ENCODE measurements at places on chromosomes 5 and 9.

DNA sequence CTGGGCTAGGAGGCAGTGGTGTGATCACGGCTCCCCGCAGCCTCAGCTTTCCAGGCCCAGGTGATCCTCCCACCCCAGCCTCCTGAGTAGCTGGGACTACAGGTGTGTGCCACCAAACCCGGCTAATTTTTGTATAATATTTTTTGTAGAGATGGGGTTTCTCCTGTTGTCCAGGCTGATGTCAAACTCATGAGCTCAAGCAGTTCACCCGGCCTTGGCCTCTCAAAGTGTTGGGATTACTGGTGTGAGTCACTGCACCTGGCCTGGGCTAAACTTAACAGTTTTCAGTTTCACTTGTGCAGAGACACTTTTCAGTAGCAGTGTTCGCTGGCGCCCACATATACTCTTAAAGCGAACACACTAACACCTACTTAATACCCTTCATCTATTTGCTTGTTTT, 205.6 kb upstream of the ZNF608 start:
- DNase-seq, result no peak

DNA sequence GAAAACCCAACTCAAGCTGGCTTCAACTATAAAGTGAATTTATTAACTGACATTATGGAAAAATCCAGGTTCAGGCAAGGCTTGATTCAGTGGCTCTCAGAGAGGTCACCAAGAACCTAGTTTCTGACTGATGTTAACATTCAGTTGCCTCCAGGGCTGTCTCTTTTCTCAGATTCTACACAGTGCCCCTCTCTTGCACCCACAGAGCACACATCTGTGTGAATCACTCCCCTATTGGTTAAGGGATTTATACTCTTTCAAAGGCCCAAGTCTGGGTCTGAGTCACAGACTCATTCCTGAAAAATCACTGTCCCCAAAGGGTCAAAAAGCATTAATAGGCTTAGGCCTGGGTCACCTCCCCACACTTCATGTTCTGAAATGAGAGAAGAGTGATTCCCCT, 6.2 kb upstream of the HAVCR2 start:
- DNase-seq, result no peak

DNA sequence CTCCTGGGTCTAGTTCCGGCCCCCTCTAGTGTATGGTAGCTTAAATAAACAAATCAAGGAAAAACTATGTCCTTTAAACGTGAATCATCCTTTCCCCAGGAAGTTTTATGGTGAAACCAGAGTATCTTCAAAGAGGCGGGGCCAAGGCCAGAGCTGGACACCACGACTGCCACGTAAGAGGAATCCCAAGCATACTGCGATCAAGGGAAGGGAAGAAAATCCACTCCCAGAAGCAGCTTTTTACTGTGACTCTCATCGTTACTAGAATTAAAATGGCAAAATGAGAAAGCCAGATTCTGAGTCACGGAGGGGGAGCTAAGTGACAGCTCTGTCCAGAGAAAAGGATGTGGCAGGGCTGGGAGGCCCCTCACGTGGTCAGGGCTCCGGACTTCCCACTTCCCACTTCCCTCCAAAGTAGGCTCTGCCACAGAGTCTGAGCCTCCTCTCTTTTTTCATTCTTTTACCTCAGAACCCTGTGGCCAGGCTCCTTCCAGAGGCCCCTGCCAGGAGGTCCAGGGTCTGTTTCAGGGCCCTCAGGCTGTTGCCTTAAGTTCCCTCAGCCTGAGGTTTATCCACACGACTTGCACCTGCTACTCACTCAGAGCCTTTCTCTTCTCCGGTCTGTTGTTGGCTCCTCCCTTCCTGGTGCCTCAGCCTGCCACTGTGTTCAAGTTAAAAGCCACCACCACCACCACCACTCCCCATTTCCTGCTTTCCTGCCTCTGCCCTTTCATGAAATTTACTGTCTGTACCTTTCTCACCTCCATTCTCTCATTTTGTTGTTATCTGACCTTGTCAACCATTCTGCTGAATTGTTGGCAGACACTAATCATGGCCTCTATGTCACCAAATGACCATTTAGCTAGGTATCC, 1.4 kb upstream of the GLRX start:
- peak; percentile 56 for DNase-seq

DNA sequence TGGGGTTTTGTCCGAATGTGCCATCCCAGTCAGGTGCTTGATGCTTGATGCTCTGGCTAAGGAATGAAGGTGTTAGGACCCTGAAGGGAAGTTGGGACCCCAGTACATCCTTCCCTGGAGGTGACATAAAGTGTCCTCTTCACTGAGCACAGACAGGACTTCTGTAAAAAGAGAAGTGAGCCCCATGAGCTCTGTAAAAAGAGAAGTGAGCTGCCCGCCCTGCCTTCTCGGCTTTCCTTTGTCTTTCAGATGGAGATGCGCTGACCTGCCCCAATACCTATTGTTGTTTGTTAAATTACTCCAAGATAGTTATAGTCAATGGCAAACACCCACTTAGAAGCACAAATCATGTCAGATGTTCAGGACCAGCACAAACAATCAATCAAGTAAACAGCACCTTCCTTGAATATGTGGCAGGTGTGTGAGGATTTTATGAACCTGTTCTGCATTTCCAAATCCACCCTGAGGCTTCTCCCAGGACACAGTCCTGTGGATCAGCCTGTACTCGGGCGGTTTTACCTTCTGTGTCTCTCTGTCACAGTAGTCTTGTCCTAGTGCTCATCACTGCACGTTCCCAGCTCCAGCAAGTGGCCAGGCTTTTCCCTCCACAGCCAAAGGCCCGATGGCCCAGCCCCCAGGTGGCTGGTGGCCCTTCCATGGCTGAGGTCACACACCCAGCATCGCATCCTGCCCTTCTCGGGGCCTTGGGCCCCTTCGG, 191.4 kb downstream of the MTRR start:
- DNase-seq, result no peak

DNA sequence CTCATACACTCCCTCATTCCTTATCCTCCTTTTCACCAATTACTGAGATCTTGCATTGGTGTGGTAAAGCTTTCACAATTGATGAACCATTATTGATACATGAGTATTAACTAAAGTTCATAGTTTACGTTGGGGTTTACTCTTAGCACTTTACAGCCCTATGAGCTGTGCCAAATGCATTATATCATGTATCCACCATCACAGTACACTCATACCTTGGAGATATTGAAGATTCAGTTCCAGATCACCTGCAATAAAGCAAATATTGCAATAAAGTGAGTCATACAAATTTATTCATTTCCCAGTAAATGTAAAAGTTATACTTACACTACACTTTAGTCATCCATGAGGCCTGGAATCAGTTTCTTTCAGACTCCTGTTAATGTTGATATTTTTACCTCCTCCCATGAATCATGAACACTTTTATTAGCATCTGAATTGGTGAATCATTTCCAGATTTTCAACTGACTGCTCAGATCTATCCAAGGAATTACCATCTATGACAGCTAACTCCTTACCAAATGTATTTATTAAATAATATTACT, 546.6 kb upstream of the PTPRD start:
- no peak for DNase-seq

- no peak for DNase-seq
These were observed 14.6 kb downstream of the ARL15 start for GRCh38 chr5:54295651-54296276.

DNA sequence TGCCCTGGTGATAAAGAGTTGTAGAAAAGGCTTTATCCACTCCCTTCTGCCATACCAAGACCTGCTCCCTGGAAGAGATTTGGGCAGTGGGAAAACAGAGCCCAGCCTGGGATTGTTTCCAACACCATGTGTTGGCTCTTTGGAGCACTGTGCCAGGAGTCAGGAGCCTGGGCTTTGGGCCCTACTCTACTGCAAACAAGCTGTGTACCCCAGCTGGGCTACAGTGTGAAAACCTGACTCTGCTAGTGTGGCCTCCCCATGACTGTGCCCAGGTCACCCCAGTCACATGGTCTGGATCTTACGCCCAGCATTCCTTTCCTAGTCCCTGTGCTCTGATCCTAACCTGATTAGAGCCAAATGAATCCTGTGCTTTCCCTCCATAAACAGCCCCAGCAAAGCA, 39.3 kb upstream of the SHB start:
- no peak for DNase-seq

GRCh38 chr9:130661451-130662098, 2.8 kb upstream of the PRDM12 start:
- DNase-seq, result no peak

- DNase-seq, result no peak
These were observed 14.9 kb downstream of the NR2F1-AS1 start for GRCh38 chr5:93566091-93566490.

- DNase-seq, result no peak
These were observed 79.2 kb downstream of the DMRT2 start for GRCh38 chr9:1129382-1129781.

- DNase-seq, result no peak
These were observed 33.4 kb upstream of the ADAMTS2 start for GRCh38 chr5:179378441-179379271.

DNA sequence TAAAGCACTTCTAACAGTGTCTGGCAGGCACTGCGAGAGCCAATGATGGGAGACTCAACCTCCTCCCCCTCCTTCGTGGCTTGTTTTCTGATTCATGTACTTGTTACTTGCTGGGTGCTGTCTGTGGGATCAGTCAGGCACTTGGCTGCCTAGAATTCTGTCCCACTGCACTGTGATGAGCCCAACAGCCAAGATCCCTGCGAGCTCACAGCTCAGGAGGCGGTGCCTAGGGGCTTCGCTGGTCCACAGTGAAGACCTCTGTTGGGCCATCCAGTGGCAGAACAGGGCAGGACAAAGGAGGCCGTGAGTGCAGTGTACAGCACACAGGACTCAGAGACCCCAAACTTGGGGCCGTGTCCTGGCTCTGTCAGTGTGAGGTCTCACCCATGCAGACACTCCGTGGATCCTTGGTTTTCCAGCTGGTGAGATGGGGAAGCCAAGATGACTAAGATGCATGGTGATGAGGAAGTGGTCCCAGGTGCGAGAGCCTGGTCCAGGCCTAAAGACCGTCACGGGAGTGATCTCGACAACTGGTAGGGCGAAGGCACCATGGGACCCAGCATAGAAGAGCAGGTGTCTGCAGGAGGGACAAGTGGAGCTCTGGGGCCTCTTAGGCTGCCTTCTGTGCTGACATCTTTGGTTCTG, 19.5 kb downstream of the MYMK start:
- no peak for DNase-seq

DNA sequence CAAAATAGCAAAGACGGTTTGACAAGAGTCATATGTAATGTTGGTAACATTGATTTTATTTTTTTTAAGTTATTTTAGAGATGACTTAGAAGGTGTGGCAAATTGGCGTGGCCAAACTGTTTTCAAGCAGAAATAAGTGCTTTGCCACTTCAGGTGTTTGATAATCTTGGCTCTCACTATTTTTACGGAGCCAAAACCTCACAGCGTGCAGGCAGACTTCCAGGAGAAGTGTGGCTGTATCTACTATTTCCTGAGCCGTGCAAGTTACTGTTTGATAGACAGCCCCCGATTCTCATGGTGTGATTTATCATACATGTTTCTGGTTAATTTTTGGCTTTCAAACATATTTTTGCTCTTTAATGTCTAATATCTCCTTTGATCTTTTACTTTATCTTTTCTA, 269.5 kb downstream of the ADAMTSL1 start:
- no peak for DNase-seq

GRCh38 chr9:95488954-95489353, 27.8 kb downstream of the PTCH1 start:
- no peak for DNase-seq

DNA sequence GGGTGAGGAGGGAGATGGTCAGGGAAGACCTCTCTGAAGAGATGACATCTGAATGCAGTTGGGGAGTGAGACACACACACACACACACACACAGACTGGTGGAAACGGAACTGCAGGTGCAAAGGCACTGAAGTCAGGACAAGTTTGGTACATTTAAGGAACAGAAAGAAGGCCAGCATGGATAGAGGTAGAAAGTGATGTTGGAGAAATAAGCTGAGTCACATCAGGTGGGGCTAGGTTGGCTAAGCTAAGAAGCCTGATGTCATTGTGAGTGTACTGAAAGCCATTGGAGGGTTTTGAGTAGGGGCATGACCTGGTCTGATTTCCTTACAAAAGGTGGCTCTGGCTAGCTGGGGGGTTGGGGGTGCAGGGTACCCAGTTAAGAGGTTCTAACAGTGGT, 3.1 kb downstream of the BSPRY start:
- no peak for DNase-seq

GRCh38 chr9:104915753-104916152, 12.2 kb downstream of the ABCA1 start:
- DNase-seq, result no peak

- DNase-seq, result no peak
These were observed 1072.4 kb upstream of the CDH6 start for GRCh38 chr5:30121043-30121442.

DNA sequence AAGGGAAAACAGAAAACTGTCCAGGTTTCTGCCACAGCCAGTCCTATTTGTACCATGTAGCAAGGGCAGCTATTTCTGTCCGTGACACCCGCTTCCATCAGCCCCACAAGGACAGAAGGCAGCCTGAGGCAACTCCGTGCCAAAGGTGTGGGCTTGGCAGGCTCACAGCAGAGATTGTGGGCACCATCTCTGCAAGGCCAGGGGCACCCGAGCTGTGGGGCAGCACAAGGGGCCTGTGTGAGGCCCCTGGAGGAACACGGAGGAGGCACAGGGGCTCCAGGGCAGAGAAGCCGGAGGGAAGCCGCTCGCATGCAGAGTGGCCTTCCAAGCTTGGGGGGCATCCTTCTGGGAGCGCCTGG, 43.5 kb downstream of the COL23A1 start:
- DNase-seq, result no peak

DNA sequence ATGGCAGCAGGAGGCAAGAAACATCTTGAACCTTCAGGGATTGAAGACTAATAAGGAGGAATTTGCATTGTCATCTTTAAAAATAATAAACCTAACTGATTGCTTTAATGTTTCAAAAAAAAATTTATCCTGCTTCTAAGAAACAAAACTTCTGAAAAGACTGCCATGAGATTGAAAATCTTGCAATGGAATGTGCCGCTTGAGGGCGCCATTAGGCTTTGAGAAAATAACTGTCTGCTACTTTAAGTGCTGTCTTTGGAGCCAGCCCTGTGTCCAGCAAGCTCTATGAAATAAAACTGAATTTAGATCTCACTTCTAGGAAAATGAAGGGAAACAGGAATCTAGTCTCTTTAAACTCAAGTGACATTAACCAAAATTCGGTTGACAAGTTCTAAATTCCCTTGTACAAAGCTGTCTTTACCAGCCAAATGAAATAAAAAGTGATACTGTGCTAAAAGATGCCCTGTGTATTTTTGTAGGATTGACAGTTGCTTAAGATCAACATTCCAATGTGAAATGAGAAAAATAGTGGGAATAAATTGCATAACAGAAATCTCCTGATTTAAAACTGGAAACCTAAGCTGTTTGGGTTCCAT, 79.4 kb downstream of the ESM1 start:
- DNase-seq, result peak; percentile 61
